ENCODE measurements at places on chromosomes 13 and 19.

DNA sequence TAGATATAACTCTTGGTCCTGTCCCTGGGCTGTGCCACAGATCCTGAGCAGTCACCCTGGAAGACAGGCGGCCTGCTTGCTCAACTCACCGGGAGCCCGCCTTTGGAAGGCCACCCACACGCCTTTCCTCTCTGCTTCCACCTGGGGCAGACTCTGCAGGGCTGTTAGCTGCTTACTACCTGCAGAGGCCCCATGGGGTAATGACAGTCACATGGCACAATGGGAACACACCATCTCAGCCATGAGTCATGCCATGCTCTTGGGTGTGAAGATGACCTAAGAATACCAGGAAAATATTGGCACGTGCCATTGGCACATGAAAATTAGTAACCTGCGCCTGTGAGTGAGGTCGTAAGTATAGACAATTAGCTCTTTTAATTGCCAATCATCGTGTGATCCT, 108.6 kb downstream of the COL4A2 start:
- peak; percentile 19 for DNase-seq

DNA sequence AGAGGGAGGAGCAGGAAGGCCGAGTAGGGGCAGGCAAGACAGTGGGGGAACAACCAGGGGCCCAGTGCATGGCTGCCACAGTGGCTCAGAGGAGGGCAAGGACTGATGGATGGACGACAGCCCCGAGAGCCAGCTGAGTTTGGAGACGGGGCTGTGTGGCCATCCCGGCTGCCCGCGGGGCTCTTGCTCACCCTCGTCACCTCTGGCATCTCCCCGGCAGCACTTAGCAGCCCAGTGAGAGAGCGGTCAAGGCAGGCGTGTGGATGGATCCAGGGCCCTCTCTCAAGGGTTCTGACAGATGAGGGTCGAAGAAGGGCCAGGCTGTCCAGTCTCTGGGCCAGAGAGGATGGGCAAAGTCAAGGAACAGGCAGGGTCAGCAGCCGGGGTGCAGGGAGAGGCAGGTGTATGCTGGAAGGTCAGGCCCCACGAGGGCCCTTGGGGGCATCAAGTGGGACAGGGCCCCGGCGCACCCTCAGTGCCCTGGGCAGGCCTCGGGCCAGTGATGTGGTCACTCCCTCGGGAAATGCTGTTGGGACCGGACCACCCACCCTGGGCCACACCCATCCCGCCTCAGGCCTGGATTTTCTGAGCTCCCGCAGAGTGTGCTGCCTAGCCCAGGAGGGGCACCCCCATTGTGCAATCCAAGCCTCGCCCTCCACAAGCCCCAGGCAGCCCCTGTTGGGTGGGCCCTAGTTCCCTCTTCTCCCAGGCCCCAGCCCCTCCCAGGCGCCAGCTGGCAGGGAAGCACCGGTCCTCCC, 56.4 kb upstream of the TPM4 start:
- DNase-seq: no peak

DNA sequence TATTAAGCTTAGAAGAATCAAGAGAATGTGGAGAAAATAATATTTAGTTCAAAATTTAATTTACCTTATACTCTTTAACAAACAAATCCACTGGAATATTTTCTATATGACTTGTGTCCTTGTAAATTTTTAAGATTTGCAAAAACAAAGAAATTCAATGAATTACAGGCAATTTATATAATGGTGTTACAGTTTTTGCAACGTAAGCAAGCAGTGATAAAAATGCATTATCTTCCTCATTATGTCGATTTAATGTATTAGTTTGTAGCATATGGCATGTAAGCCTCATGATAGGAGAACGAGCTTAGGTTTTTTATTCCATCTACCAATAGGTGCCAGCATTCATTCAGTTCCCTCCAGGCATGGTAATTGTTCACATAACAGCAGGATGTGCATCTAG, 100.0 kb upstream of the PCDH9 start:
- DNase-seq: no peak

GRCh38 chr13:88919970-88920628, 1248.9 kb downstream of the SLITRK5 start:
- no peak for DNase-seq

GRCh38 chr13:68872338-68872737, 1235.3 kb upstream of the ATXN8OS start:
- DNase-seq: no peak

DNA sequence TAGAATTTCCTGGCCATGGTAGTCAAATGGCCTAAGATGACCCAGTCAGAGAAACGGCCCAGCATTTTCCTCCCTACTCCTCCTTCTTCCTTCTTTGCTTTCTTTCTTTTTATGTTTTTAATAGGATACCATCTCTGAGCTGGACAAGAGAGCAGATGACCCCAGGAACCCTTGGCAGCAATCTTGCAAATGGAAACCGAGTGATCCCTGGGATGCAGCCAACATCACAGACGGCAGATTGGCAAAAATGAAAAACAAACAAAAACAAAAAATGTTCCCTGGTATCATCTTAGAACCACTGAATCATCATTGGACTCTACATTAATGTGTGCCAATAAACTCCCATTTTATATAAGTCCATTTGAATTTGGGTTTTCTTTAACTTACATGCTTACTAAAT, 424.4 kb downstream of the FGF14 start:
- no peak for DNase-seq

DNA sequence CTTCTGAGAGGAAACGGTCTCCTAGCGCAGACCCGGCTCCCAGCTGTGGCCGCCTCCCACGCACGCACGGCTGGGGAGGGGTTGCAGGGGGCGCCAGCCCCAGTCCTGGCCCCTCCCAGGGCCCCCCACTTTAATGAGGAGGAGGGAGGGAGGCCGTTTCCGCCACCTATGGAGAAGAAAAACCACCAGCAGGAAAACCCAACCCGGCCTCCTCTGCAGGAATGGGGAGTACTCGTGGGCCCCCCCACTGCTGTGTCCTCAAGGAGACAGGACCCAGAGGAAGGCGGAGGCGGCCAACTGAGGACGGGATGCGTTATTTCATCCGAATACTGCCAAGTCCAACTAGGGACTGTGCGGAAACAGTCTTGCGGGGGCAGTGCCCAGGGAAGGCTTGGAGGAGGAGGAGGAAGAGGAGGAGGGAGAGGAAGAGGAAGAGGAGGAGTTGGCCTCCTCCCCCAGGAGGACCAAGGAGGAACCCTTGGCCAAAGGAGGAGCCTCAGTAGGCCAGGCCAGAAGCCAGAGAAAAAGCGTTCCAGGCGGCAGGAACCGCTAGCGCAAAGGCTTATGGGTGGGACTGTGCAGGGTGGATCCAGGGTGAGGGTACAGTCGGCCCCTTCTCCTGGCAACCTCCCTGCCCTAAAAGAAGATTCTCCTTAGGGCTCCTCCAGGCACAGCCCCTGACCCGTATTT, 3.9 kb upstream of the SSBP4 start:
- DNase-seq: no peak

GRCh38 chr13:111143865-111144540, 28.9 kb downstream of the ARHGEF7 start:
- DNase-seq: no peak

DNA sequence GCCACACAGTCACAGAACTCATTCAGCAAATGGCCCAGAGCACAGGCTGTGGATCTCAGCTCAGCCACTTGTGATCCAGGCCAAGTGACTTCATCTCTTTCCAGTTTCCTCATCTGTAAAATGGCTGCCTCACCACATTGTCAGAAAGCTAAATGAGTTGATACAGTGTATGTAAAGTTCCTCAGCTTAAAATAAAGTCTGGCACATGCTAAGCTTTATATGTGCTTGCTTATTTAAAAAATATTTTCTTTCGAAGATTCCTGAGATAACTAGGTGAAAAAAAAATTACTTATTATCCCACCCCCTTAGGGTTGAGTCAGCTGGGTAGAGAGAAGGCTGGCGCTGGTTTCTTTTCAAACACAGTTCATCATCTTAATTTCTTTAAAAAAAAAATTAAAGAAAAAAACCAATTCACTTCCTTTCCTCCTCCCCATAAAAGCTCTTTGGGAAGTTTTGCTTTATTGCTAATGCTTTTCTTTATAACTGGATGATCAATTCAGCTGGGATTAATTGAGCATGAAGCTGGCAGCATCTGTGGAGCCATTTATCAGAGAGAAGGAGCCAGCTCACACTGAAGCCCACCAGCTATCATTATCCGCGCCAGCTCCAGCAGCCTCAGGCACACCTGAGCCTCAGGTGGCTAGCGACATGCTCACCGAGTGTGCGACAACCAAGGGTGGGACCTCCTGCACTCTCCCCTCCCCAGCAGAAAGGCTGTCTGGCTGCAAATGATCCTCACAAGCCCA, 354.9 kb downstream of the FOXO1 start:
- DNase-seq: no peak

DNA sequence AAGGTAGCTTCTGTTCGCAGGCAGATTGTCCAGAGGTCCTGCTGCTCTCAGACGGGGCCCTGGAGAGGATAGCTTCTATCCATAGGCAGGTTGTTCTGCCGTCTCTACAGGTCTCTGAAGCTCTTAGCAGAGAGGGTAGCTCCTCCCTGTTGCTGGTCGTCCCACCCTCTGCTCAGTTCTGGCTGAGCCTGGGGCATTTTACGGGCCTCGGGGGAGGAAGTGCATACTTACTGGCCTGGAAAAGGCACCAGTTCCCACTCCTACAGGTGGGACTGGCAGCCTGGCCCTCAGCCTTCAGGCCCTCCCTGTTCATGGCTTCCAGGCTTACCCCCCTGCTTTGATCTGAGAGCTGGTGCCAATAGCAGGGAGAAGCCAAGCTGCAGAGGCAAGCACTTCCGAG, 42.3 kb downstream of the USPL1 start:
- no peak for DNase-seq

GRCh38 chr13:112850273-112850672, 118.7 kb upstream of the MCF2L start:
- no peak for DNase-seq

GRCh38 chr13:36713887-36714286, 40.1 kb downstream of the SERTM1 start:
- DNase-seq: no peak

DNA sequence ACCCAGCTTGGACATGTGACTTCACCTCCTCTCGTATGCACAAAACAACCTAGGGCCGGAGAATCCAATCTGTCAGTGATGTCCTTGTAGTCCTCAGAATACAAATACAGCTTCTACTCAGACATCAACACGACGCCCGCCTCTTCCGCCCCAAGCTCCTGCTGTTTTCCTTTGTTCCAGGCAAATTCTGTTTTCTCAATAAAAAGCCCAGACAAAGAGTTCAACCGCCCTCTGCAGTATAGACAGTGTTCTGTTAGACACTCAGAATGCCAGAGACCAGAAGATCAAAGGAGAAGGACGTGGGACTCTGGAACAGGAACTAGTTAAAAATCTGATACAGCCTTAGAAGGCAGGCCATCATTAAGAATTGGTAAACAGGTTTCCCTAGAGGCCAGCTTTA, 42.0 kb upstream of the GGACT start:
- DNase-seq: no peak

- no peak for DNase-seq
These were observed at the start of gene FREM2 for GRCh38 chr13:38686577-38687245. TSS of gene FREM2 (plus strand) at chr13:38687077. CDS start at chr13:38687345, 268 bp downstream.

- DNase-seq: no peak
These were observed 19.9 kb upstream of the SHISA2 start for GRCh38 chr13:26071691-26072090.

DNA sequence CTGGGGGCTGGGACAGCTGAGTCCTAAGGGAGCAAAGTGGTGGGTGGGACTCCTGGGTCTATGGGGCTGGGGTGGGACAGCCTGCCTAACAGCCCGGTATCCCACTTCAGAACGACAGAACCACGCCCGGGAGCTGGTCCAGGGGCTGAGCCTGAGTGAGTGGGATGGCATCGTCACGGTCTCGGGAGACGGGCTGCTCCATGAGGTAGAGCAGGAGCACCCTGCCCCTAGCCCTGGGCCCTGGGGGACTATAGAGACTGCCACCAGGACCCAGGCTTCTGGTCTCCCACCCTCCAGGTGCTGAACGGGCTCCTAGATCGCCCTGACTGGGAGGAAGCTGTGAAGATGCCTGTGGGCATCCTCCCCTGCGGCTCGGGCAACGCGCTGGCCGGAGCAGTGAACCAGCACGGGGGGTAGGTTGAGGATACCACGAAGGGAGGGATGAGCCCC, 8.6 kb downstream of the SPHK2 start:
- DNase-seq: no peak

DNA sequence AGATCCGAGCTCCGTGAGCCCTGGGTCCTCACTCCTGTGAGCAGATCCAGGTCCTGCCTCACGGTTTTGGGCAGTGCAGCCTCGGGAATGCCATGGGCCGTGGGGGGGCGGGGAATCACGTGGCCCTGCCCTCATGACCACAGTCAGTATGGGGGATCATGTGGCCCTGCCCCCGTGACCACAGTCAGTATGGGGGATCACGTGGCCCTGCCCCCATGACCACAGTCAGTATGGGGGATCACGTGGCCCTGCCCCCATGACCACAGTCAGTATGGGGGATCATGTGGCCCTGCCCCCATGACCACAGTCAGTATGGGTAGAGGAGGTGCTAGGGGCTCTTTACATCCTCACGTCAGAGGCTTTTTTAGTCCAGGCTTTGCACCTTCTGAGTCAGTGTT, 64.3 kb upstream of the F7 start:
- no peak for DNase-seq

- DNase-seq: no peak
These were observed 15.9 kb downstream of the CYTH2 start for GRCh38 chr19:48484931-48485612.

- DNase-seq: no peak
These were observed 42.5 kb downstream of the IRS2 start for GRCh38 chr13:109743706-109744453.

GRCh38 chr13:111577208-111577828, 256.9 kb downstream of the TEX29 start:
- DNase-seq: no peak

GRCh38 chr13:46885018-46885417, 11.8 kb downstream of the HTR2A start:
- no peak for DNase-seq

DNA sequence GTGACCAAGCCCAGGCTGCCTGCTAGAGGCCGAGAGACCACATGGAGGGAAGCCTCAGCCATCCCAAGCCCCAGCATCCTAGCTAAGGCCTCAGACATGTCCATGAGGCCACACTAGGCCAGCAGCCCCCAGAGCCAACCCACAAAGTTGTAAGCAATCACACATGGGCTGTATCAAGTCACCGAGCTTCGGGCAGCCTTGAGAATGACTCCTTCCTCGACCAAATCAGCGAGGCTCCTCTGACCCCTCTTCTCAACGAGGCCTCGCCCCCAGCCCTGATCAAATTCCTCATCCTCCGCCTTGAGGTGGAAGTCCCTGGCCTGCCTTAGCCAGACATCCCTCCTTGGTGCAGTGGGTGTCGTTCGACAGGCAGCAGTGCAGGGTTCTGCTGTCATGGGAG, 1.9 kb upstream of the SPACA7 start:
- no peak for DNase-seq

DNA sequence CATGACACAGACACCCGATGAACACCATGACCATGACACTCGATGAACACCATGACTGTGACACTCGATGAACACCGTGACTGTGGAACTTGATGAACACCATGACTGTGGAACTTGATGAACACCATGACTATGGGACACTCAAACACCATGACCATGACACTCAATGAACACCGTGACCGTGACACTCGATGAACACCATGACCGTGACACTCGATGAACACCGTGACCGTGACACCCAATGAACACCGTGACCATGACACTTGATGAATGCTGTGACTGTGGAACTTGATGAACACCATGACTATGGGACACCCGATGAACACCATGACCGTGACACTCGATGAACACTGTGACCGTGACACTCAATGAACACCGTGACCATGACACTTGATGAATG, 31.5 kb downstream of the ZFR2 start:
- DNase-seq: no peak

- no peak for DNase-seq
These were observed 34.2 kb downstream of the GJA3 start for GRCh38 chr13:20126541-20127261.

- DNase-seq: peak; percentile 32
These were observed 34.0 kb downstream of the DPF1 start for GRCh38 chr19:38190061-38190460.

GRCh38 chr19:1856345-1856697, 7.1 kb downstream of the KLF16 start:
- no peak for DNase-seq
